Muscle of leg (tissue), 16 donors: ENCODE measurements at places on chromosomes 5 and 9. TPM values are rescaled to one million over a fixed set of nuclear protein-coding genes. Genes with fewer than 3 reads are reported as not detected.

DNA sequence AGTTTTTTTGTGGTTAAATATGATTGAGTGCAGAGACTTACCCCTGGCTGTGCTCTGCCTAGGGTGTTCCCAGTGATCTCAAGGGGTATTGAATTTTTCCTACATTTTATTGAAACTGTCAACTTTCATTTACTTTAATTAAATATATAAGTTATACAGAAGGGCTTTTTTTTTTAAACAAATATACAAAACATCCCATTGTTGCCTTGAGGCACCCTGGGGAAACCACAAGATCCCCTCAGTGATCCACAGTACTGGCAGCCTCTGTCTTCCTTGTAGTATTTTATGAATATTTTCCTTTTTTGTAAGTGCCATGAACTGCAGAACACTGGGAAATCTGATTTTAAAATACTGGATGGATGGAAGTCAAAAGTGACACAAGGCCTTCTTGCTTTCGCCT lies 123.7 kb downstream of the TLE1 start:
- H3K27ac ChIP-seq = no peak overlapping the region
- H3K36me3 ChIP-seq = no peaks in the 10 kb centered on the region

- H3K36me3 ChIP-seq = no peaks in the 10 kb centered on the region
- no peak overlapping the region for H3K27ac ChIP-seq
Observed at GRCh38 chr5:113693701-113694100, 180.2 kb downstream of the YTHDC2 start.

DNA sequence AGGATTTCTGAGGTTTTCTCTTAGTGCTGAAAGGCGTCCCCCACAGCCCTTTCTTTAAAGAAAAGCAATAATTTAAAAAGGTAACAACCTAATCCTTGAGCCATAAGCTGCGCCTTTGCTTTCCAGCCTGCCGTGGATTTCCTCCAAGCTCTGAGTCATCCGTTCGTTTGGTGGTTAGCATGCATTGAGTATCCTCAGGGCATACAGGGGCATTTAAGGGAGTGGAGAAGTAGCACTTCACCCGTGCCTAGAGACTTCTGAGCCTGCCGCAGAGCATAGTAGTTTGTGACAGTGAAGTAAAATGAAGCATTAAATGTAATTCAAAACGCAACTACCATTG lies 892 bp upstream of the TNC start:
- H3K4me3 ChIP-seq = peak overlapping the region; percentile 25
- H3K27ac ChIP-seq = peak overlapping the region; percentile 88
- no peaks in the 10 kb centered on the region for H3K36me3 ChIP-seq
- peak; percentile 90 for DNase-seq
- H3K27me3 ChIP-seq = peaks cover 11% of the 10 kb centered on the region

GRCh38 chr5:96533371-96533770 lies 100.3 kb upstream of the PCSK1 start:
- H3K4me3 ChIP-seq = no peak overlapping the region
- no peak overlapping the region for H3K27ac ChIP-seq
- no peak for DNase-seq

DNA sequence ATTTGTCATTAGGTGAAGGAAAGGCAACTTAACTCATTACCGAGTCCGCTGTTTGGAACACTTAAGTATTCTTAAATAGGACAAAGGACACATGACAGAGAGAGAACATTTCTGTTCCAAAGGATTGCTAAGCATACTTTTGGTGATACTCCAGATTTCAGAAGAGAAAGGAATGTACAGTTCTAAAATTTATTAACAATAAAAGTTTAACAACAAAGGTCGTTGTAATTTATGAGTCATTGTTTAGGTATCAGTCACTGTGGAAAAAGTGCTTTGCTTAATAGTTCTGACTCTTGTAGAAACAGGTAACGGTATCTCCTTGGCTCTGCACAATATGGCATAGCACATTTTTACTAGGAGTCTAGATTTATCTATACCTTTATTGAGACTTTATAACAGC lies 36.3 kb upstream of the PAM start:
- no peaks in the 10 kb centered on the region for H3K4me1 ChIP-seq
- H3K27ac ChIP-seq = no peak overlapping the region
- no peak overlapping the region for H3K4me3 ChIP-seq
- no peaks in the 10 kb centered on the region for H3K36me3 ChIP-seq
- H3K27me3 ChIP-seq = no peaks in the 10 kb centered on the region

Gene AQP7
- 0.93 TPM for total RNA-seq

Gene RANBP3L
- 0.40 TPM for total RNA-seq

Gene TLX3
- total RNA-seq = not detected
